KG1 (cell line): ENCODE measurements at places on chromosomes 3 and 15.

DNA sequence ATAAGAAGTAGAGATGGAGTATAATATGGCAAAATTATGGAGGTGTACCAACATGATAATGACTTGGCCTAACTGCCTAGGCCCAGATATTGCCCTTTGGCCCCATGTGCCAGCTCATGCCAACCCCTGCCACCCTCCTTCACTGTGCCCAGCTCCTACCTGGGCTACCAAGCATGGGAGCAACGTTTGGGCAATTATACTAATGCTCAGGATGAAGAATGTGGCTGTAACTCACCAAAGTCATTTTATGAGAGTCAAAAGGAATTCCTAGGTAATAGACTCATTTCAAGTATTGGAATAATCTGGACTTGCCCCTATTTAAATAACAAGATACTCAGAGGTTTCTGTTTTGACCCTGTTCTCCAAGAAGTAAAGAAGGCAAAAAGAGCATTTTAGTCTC, 240.2 kb upstream of the IL12A start:
- DNase-seq: no peak

GRCh38 chr3:39192490-39193092, at the start of gene XIRP1:
TSS of gene XIRP1 (minus strand) at chr3:39192595. CDS start at chr3:39189445, 3,150 bp downstream.
- no peak for DNase-seq

DNA sequence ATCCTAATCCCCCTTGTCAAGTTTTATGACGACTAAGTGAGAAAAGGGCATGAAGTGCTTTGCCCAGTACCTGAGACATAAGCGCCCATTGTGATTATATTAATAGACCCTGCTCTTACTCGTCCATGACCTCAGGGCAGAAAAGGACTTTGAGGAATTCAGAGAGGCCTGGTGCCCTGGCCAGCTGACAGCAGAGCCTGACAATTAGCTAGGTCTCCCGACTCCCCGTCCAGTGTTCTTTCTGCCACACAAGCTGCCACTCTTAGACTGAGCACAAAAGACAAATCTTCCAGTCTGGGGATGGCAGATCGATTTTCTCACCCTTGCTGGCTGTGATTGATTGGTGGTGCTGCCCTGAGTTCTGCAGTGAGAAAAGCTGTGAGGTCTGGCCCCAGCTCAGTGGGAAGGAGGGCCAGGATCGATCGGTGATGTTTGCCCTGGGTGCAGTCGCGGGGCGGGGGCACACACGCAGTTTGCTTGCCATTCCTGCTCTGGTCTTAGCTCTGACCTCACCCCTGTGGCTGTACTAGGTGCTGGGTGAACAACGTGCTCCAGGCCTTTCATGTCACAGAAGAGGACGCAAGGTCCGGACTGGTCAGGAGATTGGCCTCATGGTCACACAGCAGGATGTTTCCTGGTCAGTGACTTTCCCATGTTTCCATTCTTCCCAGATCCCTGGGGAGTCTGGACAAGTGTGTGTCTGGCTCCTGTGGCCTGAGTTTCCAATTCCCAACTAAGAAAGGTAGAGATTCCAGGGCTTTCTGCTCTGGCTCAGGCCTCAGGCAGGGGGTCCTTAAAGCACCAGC, 67.4 kb upstream of the TLE3 start:
- DNase-seq: no peak

DNA sequence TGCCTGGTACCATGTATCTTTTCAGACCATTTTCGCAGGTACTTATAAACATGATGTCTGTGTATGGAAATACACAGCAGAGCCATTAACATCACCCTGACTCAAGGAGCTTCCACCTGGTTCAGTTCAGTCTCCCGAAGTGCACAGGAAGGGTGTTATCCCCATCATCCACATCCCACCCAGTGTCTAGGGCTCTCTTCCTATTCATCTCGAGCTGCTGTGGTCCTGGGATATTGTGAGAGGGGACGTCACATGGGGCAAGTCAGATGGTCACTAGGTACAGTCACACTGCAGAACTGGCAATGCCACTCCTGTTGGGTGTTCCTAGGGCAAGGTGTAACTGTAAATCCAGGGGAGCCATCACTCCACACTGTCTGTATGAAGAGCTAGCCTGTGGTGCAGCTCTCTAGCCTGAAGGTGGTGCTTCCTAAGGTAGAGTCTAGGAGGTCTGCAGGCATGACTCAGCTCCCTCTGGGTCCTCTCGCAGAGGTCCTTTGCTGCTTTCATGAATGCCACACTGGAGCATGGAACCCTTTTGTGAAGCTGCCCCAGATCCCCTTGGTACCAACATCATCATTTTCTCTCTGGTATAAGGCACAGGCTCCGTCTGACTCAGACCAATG, 13.9 kb downstream of the ISLR2 start:
- no peak for DNase-seq

DNA sequence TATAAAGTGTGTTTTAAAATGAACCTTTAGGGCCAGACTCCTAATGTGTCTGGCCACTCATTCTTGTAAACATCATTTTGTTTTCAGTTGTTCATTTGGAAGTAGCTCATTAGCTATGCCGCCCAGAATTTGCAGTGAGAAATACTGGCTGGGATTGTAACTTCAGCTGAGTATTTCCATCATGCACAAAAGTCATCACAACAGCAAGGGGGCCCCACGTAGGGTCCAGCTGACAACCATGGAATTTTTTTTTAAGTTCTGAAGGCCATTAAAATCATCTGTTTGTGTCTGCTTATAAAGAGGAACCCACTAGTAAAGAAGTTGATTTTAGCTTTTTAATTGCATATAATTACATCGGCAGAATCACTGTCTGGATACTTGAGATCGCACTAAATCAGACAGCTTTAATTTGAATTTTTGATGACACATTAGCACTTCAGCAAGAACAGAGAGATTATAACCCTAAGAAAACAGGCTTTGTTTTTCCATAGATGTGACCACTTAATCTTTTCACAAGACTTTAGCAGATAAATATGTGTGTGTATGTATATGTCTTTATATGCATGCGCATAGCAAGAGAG, 46.3 kb upstream of the SKOR1 start:
- no peak for DNase-seq

DNA sequence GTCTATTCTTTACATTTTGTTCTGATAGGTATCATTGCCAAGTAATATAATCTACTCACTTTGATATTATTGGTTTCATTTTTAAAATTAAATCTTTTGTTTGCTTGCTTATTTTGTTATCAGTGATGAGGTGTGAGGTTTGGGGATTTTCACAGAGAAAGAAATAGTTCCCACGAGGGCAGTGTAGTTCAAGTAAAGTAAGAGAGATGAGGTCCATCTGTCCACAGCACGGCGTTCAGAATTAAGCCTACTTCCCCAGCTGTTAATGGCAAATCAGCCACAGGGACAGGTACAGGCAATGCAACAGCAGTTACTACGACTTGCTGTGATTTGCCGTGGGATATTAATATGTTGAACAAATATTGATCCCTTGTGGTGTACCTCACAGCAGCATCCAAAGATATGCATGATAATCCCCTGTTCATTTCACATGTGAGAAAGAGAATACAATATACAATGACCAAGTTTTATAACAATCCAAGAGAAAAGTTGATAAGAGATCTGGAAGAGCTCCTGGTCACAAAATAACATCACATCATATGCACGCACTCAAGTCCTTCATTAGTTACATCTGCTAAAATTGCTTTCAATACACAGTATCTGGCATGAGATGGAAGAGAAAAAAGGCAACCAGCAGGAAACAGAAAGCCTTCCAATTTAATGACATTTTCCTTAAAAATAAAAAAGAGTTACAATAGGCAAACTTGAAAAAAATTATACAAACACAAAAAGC, 131.6 kb downstream of the TUSC7 start:
- DNase-seq: no peak

- DNase-seq: no peak
Observed at GRCh38 chr3:42061025-42061712, 30.0 kb upstream of the TRAK1 start.
